GM23248 (cell line): ENCODE measurements at places on chromosomes 2 and 18. TPM values are rescaled to one million over a fixed set of nuclear protein-coding genes. Genes with fewer than 3 reads are reported as not detected.
A peak's percentile ranks its signal among the peaks of the same experiment; 100 is the strongest.

The TLX2 gene
- not detected in 2 replicates for total RNA-seq

The KIAA2012 gene
- total RNA-seq: not detected in 2 replicates

The HADHA gene
- 106 and 121 TPM in 2 replicates for total RNA-seq

The UNC50 gene
- total RNA-seq: 46.0 and 71.8 TPM in 2 replicates

DNA sequence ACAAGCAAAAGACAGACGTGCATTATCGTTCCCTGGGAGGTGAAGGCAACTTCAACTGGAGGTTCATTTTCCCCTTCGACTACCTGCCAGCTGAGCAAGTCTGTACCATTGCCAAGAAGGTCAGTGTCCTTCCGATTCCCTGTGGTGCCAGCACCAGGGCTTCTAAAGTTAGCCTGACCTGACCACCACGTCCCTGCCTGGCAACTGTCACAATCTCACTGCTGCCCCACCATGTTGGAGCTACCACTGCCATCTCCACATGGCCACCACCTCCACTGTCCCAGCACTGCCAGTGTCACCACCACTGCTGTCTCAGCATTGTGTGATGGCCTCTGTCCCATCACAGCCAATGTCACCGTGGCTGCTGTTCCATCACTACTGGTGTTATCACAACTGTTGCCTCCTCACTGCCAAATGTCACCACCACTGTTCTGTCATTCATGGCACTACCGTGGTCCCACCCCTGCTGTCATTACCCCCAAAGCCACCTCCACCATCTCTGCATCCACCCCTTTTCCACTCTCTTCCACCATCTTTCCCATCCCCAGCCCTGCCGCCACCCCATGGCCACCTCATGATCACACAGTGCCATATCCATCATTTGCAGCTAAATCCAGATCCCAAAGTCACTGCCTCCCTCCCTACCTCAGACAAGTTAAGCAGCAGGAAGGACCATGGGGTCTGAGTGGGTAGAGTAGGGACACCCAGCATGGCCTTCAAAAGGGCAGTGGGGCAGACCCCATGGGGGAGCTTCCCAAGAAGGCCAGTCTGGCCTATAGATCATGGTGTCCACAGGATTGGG, 216.5 kb downstream of the DYSF start:
- no peaks in the 10 kb centered on the region for H3K36me3 ChIP-seq
- no peaks in the 10 kb centered on the region for H3K27me3 ChIP-seq
- H3K27ac ChIP-seq: no peak overlapping the region
- no peak for DNase-seq
- H3K4me1 ChIP-seq: no peaks in the 10 kb centered on the region

DNA sequence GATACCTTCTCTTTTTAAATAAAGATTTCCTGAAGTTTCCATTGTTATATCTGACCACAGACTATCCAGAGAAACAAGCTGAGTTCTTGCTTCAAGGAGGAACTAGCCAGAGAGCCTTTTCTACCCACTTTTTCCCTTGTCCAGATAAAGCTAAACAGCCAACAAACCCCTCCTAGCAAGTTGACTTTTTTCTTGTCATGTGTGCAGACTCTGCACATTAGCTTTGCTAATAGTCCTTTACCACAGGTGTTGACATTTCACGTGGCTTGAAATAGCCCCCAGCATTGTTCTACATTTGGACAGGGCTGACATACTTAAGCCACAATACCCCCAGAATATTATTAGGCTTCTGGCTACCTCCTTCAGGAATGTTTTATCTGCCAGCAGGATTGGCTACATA, 40.7 kb downstream of the PCBP1 start:
- no peak overlapping the region for H3K27ac ChIP-seq
- no peaks in the 10 kb centered on the region for H3K36me3 ChIP-seq
- H3K27me3 ChIP-seq: no peaks in the 10 kb centered on the region
- H3K4me1 ChIP-seq: peaks cover 19% of the 10 kb centered on the region
- H3K4me3 ChIP-seq: no peak overlapping the region

GRCh38 chr2:132788310-132788838, 118.4 kb upstream of the LYPD1 start:
- no peaks in the 10 kb centered on the region for H3K4me1 ChIP-seq
- no peaks in the 10 kb centered on the region for H3K36me3 ChIP-seq
- no peak overlapping the region for H3K27ac ChIP-seq
- DNase-seq: no peak
- H3K4me3 ChIP-seq: no peak overlapping the region

- H3K36me3 ChIP-seq: no peaks in the 10 kb centered on the region
- no peak overlapping the region for H3K4me3 ChIP-seq
- no peak for DNase-seq
- peaks cover 30% of the 10 kb centered on the region for H3K27me3 ChIP-seq
- no peak overlapping the region for H3K27ac ChIP-seq
Measured at GRCh38 chr2:58720770-58721697, 479.9 kb upstream of the FANCL start.

DNA sequence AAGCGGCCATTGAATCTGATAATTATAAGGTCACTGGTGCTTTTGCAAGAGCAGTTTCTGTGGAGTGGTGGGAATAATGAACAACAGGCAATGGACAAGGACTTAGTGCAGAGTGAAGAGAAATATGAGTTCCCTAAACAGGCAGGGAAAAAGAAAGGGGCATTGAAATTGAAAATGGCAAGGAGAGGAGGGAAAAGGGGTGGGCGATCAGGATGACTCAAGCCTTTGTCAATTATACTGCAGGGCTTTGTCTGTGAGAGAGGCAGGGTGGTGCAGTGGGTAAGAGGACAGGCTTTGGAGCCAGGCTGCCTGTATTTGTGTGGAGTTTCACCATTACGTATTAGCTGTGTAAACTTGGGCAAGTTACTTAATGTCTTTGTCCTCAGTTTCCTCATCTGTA, 29.5 kb upstream of the PAIP2B start:
- DNase-seq: no peak
- H3K4me3 ChIP-seq: no peak overlapping the region
- no peaks in the 10 kb centered on the region for H3K4me1 ChIP-seq
- no peak overlapping the region for H3K27ac ChIP-seq
- H3K36me3 ChIP-seq: no peaks in the 10 kb centered on the region

DNA sequence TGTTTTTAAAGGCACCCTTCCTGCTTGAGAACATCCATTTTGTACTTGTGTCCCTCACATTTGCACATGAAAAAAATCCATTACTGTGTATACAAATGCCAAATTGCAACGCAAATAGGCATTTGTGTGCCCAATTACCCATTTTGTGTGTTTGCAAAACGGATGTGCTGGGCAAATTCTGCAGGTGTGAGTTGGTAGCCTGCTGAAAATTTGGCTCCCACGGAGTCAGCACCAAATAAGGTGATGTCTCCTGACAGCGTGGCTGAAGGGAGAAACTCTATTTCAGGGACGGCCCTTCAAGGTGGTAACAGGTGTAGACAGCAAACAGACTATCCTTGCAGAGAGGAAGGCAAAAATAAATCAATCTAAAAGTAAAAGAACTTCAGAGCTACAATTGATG, 661.1 kb downstream of the BCL11A start:
- no peak for DNase-seq
- no peaks in the 10 kb centered on the region for H3K4me1 ChIP-seq
- no peak overlapping the region for H3K27ac ChIP-seq
- no peaks in the 10 kb centered on the region for H3K36me3 ChIP-seq
- H3K27me3 ChIP-seq: no peaks in the 10 kb centered on the region

DNA sequence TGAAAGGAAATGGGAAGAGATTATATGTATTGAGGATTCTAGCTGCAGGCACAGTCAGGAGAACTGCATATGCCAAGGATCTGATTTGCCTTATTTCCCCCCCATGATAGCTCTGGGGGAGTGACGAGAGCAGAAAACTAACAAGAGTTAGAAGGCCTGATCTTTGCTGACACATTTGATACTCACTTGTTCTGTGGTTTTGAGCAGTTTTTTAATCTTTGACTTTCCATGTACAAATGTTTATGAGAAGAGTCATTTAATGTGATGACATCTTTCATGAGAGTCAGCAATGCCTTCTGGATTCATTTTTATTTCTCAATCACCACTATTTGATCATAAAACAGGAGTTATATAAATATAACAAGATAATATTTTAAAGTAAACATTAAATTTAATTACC, 12.7 kb upstream of the SERPINB7 start:
- no peaks in the 10 kb centered on the region for H3K36me3 ChIP-seq
- peaks cover 27% of the 10 kb centered on the region for H3K4me1 ChIP-seq
- peak; percentile 89 for DNase-seq
- peak overlapping the region; percentile 53 for H3K27ac ChIP-seq
- H3K27me3 ChIP-seq: no peaks in the 10 kb centered on the region

GRCh38 chr2:157868993-157869392, 7.1 kb downstream of the ACVR1 start:
- H3K4me3 ChIP-seq: no peak overlapping the region
- no peak overlapping the region for H3K27ac ChIP-seq
- DNase-seq: peak; percentile 19
- H3K36me3 ChIP-seq: no peaks in the 10 kb centered on the region
- H3K4me1 ChIP-seq: peaks cover 24% of the 10 kb centered on the region
- no peaks in the 10 kb centered on the region for H3K27me3 ChIP-seq

DNA sequence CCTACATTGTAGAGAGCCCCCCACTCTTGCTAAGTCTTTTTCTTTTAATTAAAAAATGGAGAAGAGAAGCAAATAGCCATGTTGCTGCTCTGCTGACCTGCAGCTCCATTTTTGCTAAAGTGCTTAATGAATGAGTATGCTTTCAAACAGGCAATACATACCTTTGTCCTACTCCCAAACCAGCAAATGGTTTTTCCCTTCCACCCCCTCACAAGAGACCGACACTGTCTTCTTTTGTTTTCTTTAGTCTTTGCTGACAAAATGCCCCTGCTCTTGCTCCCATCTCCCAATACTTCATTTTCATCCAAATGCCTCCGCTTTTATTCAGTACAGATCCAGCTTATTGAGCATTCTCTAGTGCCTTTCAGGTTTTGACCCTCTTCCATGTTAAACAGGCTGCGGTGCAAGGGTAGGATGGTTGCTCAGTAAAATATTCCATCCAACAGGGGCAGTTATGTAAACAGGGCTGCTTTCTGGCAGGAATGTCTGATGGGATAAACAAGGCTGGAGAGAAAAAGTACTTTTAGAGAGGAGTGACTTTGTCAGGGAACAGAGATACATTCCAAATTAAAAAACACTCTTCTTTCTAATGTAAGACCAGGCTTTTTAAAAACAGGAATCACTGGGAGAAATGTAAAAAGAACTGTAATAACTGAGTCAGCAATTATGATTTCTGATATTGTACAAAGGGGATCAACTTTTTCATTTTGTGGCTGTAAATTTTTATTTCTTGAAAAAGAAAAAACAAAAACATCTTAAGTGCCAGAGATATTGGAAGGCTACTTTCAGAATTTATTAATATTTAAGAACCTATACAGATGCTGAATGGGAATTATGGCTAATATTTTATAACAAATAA, 136.8 kb downstream of the MEP1B start:
- H3K4me3 ChIP-seq: no peak overlapping the region
- peaks cover 31% of the 10 kb centered on the region for H3K4me1 ChIP-seq
- H3K27ac ChIP-seq: no peak overlapping the region
- no peaks in the 10 kb centered on the region for H3K36me3 ChIP-seq
- DNase-seq: no peak
- H3K27me3 ChIP-seq: no peaks in the 10 kb centered on the region
